ENCODE measurements at places on chromosomes 3 and 15.

GRCh38 chr3:20842002-20842401 lies 656.0 kb upstream of the SGO1 start:
- DNase-seq, result no peak

GRCh38 chr3:8581806-8582445 lies 62.7 kb downstream of the SSUH2 start:
- DNase-seq, result no peak

- no peak for DNase-seq
Measured at GRCh38 chr15:73744293-73744692, 8.9 kb downstream of the INSYN1 start.

DNA sequence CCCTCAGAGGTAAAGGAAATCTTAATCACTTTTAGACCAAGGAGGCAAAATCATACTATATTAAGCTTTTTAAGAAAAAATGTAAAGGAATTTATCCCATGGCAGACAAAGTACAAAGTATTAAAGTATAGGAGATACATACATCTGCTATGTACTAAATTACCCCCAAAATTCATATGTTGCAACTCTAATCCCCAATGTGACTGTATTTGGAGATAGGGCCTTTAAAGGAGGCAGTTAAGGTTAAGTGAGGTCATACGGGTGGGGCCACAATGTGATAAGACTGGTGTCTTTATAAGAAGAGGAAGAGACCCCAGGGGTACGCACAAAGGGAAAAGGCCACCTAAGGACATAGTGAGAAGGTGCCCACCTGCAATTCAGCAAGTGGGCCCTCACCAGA lies 657.0 kb upstream of the ADAMTS9 start:
- no peak for DNase-seq

GRCh38 chr15:39581242-39581792 lies 438 bp downstream of the THBS1 start:
- DNase-seq, result no peak

DNA sequence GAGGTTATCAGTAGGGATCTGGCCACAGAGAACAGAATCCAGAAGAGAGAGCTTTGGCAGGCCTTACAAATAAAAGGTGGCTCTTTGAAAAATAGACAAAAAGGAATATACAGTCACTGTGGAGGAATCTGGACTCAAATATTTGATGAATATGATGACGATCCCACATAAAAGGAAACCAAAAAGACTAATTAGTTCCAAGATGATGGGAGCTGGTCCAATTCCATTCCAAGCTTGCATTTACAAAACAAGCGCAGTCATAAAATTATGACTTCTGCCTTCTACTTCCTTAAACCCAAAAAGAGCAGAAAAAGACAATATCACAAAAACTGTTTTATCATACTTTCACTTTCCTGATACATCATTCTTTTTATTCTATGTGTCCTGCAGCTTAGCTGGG lies 285.8 kb downstream of the DIPK2A start:
- no peak for DNase-seq

GRCh38 chr15:29822100-29822683 lies at the start of gene TJP1:
TJP1 (minus strand) TSS chr15:29822468; CDS start chr15:29822028, 440 bp downstream.
- DNase-seq, result no peak

DNA sequence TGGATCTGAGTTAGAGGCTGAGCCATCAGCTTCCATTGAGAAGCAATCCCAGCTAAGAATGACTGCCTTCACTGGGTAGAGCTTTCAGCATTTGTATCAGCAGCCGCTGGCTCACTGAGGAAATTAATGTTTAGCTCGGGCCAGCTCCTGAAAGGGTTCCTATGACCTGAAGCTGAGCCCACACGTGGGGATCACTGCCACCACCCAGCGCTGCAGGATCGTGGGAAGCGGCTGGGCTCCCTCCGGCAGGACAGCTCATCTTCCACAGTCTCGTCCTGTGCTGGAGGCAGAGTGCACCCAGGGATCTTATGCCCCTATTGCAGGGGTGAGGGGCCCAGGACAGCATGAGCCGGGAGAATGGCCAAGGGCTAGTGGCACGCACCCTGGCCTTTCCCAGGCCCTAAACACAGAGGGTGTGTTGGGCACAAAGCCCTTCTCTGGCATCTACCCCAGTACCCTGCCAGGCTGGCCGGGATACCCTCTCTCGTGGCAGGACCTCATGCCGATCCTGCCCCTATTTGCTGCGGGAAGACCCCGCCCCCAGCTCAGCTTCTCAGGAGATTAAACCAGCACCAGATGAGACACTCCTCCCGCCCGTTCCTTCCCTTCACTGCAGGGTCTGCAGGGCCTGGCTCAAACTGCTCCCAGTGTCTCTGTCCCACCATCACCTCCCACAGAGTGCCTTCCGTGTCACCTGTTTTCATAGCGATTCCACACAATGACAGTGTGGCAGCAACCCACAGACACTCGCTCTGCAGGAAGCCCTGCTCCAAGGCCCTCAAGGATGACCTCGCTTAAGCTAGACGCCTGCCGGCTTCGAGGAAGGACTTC lies 28.5 kb downstream of the KLHL25 start:
- DNase-seq, result no peak

GRCh38 chr3:58560771-58561311 lies 16.4 kb downstream of the FAM107A start:
- no peak for DNase-seq

DNA sequence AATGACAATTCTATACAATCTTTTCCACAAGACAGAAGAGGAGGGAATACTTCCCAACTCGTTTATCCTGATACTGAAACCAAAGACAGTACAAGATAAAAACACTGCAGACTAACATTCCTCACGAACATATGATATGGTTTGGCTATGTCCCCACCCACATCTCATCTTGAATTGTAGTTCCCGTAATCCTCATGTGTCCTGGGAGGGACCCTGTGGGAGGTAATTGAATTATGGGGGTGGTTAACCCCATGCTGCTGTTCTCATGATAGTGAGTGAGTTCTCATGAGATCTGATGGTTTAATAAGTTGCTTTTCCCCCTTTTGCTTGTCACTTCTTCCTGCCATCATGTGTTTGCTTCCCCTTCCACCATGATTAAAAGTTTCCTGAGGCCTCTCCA lies 83.9 kb upstream of the PROK2 start:
- no peak for DNase-seq

DNA sequence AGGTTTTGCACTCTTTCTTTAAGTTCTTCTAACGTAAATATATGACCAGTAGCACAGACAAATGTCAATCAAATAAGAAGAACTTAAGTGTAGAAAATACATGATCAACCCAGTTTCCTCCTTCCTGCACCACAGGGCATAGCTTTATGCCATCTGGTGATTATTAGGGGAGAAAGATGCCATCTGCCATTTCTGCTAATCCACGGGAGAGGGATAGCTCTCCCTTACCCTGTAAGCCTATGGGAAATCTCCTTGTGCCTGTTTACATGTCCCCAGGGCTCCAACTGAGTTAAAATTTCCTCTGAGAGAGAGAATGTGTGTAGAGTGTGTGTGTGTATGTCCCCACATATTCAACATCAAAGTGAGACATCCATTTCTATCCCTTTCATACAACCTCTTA lies 135.9 kb downstream of the RSL24D1 start:
- no peak for DNase-seq

DNA sequence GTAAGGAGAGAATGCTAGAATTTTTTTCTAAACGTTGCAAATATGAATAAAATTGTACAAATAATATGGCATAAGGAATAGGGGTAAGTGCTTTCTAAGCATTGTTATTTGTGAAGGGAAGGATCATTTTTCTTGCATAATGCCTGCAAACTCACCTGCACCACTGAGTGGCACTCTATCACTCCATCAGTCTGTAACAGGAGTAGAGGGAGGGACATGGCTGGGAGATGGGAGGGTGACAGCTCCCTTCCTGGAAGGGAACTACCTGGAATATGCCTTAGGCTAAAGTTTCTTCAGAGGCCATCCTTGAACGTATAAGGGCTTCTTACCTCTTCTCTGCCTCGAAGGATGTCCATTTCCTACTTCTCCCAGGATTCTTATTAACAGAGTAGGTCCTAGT lies 3.0 kb downstream of the NAALADL2 start:
- no peak for DNase-seq

DNA sequence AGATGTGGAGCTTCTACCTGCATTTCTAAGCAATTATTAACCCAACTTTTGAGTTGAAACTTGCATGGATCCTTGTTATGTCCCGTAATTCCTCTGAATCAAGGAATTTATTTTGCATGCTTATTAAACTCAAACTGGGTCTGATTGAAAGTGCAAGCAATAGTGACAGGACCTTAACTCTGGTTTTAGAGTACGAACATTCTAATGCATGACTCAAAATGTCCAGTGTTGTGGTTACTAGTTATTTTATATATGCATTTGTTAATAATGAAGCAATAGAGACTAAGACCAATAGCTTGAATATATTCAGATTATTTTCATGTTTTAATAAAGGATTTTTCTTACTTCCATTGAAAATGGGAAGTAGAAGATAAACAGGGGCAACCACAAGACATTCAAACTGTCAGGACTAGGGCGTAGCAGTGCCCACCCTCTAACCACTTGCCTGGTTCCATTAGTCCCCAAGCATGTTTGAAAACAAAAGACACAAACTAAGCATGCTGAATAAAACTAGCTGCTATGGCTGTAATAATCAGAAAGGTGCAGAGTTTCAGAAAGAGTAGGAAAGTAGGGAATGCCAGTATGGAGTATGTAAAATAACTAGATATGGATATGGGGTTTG lies 28.1 kb downstream of the OIP5 start:
- no peak for DNase-seq

- no peak for DNase-seq
Measured at GRCh38 chr3:14331251-14331650, 71.2 kb upstream of the SLC6A6 start.

DNA sequence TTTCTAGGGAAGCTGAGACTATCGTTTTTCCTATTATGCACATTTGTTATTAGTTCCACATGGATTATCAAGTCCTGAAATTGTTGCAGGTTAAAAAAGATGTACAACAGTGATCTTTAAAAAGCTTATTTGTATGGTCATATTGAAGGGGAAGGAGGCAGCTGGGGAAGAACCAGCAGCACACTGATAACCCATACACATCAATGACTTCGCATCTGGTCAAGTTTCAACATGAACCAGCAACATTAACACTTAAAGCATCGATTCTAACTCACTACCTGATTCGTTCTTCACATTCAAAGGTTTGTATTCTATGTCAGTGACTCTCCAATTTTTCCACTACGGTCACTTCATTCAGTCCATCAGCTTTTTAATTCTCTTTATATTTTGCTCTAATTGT lies 56.4 kb downstream of the NCEH1 start:
- no peak for DNase-seq

- no peak for DNase-seq
Measured at GRCh38 chr3:182886497-182886896, 93.2 kb downstream of the ATP11B start.

GRCh38 chr15:77004189-77004588 lies 9.3 kb downstream of the PSTPIP1 start:
- DNase-seq, result no peak

GRCh38 chr15:88835646-88836045 lies 32.4 kb downstream of the ACAN start:
- DNase-seq, result no peak

- DNase-seq, result no peak
Measured at GRCh38 chr15:39391230-39391629, 189.6 kb upstream of the THBS1 start.

DNA sequence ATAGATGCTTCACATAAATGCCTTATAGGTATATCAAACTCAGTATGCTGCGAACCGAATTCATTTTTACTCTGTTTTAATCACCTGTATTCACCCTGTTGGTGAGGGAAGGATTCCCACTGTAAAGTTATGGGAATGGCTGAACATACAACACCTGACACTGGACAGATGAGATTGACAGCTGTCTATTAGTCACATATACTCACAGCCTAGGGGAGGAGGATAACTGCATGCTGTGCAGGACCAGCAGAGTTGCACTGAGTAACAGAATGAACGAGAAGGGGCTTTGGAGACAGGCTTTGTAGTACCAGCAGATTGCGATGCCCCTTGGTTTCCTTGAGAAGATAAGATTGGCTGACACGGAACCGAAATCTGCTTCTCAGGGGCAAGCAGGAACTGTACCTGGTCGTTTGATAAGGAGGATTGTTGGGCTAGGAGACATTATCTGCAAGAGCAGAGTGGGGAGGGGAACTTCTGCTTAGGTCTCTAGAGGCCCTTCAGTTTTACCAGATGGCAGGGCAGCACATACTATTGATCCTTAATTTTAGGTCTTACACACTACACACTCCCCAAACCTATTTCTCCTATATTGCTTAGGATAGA lies 43.5 kb upstream of the SLC22A13 start:
- DNase-seq, result no peak

- no peak for DNase-seq
Measured at GRCh38 chr15:87523516-87523915, 733.0 kb downstream of the NTRK3 start.

GRCh38 chr3:69791106-69791505 lies 51.8 kb downstream of the MITF start:
- no peak for DNase-seq

- no peak for DNase-seq
Measured at GRCh38 chr15:64185146-64185911, 22.5 kb upstream of the PPIB start.

GRCh38 chr3:108102420-108103039 lies 11.7 kb upstream of the CD47 start:
- no peak for DNase-seq

- DNase-seq, result no peak
Measured at GRCh38 chr15:68626283-68626682, 47.5 kb downstream of the CORO2B start.

- no peak for DNase-seq
Measured at GRCh38 chr3:166569589-166569988, 732.4 kb upstream of the BCHE start.

DNA sequence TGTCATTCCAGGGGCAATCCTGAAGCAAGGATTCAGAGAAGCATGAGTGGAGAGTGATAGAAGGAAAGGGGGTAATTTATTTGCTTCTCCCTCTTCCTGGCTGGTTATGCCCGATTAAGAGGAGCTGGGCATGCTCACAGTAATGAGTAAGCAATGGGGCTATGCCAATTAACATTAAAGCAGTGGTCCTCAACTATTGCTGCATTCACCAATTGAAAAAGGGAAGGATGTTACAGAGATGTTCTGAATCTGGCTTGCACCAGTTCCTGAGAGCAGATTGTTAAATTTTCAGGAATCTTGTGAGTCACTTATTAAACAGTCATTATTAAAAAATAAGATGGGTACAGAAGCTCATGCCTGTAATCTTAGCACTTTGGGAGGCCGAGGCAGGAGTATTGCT lies 85.9 kb upstream of the ZBTB20 start:
- DNase-seq, result no peak

- DNase-seq, result no peak
Measured at GRCh38 chr3:34856081-34856947, 783.0 kb upstream of the ARPP21 start.

- no peak for DNase-seq
Measured at GRCh38 chr3:65018801-65019200, 331.0 kb upstream of the ADAMTS9 start.

GRCh38 chr3:14680716-14681115 lies 5.8 kb downstream of the C3orf20 start:
- DNase-seq, result no peak

- DNase-seq, result no peak
Measured at GRCh38 chr15:90153658-90154057, 47.5 kb upstream of the SEMA4B start.

GRCh38 chr3:160134454-160134853 lies 90.8 kb upstream of the C3orf80 start:
- no peak for DNase-seq
